ENCODE measurements at places on chromosomes 4 and X. TPM values are rescaled to one million over a fixed set of nuclear protein-coding genes. Genes with fewer than 3 reads are reported as not detected.

GRCh38 chr4:11297627-11298026, 131.1 kb downstream of the HS3ST1 start:
- peaks cover 4% of the 10 kb centered on the region for H3K27me3 ChIP-seq
- no peak overlapping the region for H3K27ac ChIP-seq
- no peak for DNase-seq

- H3K36me3 ChIP-seq: no peaks in the 10 kb centered on the region
- DNase-seq: no peak
- H3K27me3 ChIP-seq: no peaks in the 10 kb centered on the region
- peak overlapping the region; percentile 76 for H3K27ac ChIP-seq
Measured at GRCh38 chr4:183430317-183430993, 14.0 kb upstream of the CDKN2AIP start.

- H3K4me3 ChIP-seq: no peak overlapping the region
- peaks cover 3% of the 10 kb centered on the region for H3K36me3 ChIP-seq
- no peak for DNase-seq
- H3K27ac ChIP-seq: no peak overlapping the region
- no peaks in the 10 kb centered on the region for H3K4me1 ChIP-seq
Measured at GRCh38 chr4:142961866-142962265, 115.8 kb upstream of the INPP4B start.

DNA sequence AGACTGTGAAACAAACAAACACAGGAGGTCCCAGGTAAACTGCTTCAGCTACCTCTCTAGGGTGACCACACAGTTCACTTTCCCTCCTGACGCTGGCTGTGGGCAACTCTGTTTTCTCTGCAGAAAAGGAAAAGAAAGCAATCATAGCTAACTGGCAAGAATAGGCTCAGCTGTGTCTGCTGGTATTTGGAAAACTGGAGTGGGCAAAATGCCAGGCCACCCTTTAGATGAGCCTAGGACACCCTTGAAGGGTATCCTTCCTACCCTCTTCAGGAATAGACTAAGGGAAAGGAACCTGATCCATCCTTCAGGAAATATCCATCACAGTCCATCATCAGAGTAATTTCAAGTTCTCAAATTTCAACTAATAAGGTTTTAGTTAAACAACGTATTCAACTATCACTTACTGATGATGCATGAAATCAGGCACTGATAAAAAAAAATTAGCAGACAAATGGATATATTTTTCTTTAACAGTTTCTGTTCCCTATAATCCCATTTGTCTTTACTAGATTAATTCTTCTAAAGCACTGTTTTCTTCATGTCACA, 60.9 kb downstream of the CAMK2D start:
- no peak overlapping the region for H3K4me3 ChIP-seq
- H3K27me3 ChIP-seq: no peaks in the 10 kb centered on the region
- peaks cover 8% of the 10 kb centered on the region for H3K4me1 ChIP-seq
- no peak overlapping the region for H3K27ac ChIP-seq

GRCh38 chrX:150459196-150459595, 96.1 kb downstream of the MAMLD1 start:
- peaks cover 2% of the 10 kb centered on the region for H3K36me3 ChIP-seq
- H3K27ac ChIP-seq: no peak overlapping the region
- no peak for DNase-seq
- H3K4me1 ChIP-seq: peaks cover 10% of the 10 kb centered on the region

GRCh38 chrX:102652031-102652688, 877 bp downstream of the GPRASP1 start:
- H3K36me3 ChIP-seq: peaks cover 2% of the 10 kb centered on the region
- DNase-seq: peak; percentile 24
- H3K4me1 ChIP-seq: peaks cover 13% of the 10 kb centered on the region

Gene CDX4
- not detected for total RNA-seq

All from T-helper 17 cell (primary cell).